ENCODE measurements at places on chromosomes 1 and 21.

DNA sequence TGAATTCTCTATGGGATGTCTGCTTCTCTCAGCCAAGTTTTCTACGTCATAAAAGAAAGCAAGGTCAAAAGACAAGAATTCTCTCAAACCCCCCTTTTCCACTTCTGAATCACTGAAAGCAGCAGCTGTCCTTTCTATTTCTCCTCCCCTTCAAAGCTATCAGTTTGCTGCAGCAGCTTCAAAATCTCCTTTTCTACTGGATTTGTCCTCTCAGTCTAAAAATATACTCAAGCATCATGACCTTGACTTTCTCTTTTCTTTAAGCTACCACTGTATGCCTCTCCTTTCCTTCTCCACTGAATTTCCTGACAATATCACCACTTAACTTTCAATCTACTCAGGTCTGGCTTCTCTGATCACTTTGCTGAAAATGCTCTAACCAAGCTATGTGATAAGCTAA lies 1.9 kb downstream of the WDR64 start:
- no peak for DNase-seq

DNA sequence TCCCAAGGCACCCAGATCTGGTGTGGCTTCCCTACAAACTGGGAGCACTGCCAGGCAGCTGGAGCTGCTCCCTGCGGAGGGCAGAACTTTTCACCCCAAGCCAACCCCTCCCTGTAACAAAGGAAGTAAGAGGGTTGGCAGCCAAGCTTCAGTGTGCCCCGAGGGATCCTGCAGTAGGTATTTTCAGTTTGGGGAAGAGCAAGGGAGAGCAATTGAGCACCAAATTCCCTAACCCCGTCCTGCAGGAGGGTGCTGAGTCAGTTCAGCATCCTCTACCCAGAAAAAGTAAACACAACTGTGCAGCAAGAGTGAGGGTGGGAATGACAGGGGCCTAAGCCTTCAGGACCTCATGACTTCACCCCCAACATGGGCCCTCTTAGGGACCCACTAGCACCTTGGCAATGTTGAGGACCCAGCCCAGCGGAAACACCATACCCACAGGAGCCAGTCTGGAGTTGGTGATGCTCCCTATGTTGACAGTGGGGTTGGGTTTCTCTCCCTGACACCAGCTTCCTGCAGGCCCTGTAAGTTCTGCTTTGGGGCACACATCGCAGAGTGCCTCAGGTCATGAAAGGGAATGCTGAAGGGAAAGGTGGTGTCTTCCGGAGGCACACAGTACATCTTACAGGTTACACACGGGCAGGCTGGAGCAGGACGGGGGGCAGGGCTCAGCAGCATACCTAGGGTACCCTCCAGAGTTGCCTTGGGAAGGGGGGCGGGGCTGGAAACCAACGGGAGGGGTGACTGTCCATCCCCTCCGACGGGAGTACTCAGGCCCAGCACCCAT lies 14.8 kb downstream of the SH3BP5L start:
- DNase-seq: no peak

GRCh38 chr1:108679586-108680213 lies 12.4 kb upstream of the PRPF38B start:
- no peak for DNase-seq

DNA sequence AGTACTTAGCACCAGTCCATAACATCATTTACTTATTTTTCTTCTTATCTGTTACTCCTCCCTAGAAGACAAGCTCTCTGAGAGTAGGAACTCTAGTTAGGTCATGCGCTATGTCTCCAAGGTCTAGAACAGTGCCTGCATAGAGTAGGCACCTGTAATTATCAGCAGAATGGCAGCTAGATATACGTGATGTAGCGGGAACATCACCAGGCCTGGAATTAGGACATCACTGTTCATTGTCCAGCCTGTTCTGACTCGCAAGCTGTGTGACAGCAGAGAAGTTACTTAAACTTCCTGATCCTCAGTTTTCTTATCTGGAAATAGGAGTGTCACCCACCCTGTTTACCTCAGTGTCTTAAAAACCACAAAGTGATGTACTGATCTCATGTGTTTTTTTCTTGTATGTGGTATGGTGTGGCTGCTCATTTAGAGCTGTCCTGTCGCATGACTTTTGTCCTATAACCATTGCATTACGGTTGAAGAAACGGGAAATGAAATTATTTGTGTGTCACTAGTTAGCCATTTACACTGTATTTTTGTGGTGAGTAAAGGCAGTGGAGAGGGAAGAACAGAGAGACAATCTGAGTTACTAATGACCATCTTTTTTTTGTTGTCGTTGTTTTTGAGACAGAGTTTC lies 37.1 kb upstream of the EXO1 start:
- DNase-seq: no peak

- peak; percentile 14 for DNase-seq
These were observed 60.2 kb upstream of the CFAP126 start for GRCh38 chr1:161427733-161428516.

DNA sequence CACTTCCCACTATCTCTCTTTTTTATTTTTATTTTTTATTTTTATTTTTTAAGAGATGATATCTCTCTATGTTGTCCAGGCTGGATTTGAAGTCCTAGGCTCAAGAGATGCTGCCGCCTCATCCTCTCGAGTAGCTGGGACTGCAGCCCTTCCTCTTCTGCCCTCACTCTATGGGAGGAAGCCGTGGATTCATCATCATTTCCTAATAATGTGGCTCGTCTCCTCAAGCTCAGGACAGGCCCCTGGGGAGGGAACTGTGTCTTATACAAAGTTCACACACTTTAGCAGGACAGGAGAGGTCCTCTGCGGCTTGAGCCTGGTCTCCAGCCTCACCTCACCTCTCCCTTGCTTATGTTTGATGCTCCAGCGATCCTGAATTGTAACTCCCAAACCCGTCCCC lies 16.5 kb upstream of the IFFO2 start:
- DNase-seq: no peak

GRCh38 chr1:11314959-11315358 lies 42.0 kb downstream of the UBIAD1 start:
- no peak for DNase-seq

GRCh38 chr1:101178688-101179491 lies 57.9 kb upstream of the S1PR1 start:
- peak; percentile 45 for DNase-seq

DNA sequence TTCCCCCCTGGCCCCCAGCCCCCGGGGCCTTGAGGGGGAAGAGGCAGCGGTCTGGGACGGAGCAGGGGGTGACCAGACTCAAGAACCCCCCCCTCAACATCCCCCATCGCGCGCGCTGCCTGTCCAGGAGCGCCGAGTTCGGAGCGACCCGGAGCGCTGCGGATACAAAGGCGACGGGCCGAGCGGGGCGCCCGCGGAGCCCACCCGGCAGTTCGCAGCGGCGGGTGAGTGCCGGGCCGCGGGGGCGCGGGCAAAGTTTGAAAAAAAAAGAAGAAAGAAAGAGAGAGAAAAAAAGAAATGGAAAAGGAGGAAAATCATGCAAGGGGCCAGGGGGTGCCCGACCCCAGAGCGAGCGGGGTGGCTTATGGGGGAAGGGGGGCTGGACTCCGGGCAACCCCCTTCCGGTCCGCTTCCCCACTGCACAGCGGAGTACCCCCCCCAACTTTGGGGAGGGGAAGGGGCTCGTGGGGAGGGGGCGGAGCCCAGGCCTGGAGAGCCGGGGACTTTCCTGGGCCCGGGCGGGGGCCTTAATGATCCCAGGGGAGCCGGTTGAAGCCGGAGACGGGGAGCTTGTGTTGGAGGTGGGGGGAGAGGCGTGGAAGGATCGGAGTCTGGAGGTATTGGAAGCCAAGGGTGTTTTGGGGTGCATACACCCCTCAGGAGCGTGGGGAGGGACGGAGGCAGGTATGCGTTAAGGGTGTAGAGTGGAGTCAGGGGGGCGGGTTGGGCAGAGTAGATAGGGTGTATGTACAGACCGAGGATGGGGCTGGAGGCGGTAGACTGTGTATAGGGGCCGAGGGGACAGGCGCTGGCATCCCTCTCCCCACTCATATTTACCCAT lies 502 bp downstream of the VANGL2 start:
- no peak for DNase-seq

GRCh38 chr21:32044205-32045180 lies 171.7 kb downstream of the HUNK start:
- DNase-seq: no peak

DNA sequence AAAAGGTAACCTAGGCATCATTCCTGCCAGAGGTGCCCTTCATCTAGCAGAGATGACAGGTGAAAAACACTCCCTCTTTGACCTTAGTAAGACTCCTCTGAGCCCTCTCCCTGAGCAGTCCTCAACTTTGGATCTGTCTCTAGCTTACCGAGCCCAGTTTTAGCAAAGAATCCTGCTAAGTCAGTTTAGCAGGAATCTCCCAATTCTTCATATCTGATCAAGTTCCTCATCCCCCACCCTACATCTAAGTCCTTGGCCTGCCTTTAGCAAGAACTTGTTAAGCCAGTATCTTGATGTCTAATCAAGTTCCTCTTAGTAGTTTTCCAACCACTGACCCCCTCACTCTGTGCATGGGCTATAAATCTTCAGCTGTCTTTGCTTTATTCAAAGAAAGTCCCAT lies 235.6 kb downstream of the OMA1 start:
- DNase-seq: no peak

DNA sequence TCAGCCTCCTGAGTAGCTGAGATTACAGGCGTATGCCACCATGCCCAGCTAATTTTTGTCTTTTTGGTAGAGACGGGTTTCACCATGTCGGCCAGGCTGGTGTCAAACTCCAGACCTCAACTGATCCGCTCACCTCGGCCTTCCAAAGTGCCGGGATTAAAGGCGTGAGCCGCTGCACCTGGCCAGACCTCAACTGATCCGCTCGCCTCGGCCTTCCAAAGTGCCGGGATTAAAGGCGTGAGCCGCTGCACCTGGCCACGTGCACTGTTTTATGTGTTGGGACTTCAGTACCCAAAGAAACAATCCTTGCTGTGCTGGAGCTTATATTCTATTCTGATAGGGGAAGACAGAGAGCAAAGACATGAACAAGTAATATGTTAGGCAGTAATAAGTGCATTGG lies 10.1 kb downstream of the TRAF5 start:
- DNase-seq: no peak

GRCh38 chr1:240970253-240970652 lies 358.3 kb upstream of the GREM2 start:
- no peak for DNase-seq

DNA sequence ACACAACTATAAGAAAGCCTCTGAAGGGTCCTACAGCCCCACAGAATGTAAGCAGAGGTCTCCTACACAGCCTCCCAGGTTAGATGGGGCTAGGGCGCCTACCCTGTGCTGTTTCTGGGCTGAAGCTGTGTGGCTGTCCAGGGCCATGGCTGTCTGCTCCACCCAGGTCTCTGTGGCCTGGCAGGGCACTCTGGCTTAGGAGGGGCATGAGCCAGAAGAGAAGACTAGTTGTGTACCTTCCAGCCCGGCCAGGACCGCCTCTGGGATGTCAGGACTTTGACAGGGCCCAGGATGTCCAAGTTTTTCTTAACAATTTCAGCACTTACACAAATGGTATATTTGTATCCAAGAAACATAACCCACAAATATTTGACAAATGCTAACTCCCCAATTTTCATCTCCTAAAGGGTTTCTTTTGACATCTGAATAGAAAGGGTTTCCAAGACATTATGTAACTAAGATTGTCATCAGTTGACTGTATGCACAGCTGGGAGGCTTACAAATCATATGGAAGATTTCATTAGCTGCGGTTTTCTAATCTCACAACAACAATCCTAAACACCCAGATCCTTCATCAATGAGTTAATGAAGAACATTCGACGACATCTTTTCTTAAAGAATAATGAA lies 80.5 kb downstream of the HSF2BP start:
- DNase-seq: no peak

DNA sequence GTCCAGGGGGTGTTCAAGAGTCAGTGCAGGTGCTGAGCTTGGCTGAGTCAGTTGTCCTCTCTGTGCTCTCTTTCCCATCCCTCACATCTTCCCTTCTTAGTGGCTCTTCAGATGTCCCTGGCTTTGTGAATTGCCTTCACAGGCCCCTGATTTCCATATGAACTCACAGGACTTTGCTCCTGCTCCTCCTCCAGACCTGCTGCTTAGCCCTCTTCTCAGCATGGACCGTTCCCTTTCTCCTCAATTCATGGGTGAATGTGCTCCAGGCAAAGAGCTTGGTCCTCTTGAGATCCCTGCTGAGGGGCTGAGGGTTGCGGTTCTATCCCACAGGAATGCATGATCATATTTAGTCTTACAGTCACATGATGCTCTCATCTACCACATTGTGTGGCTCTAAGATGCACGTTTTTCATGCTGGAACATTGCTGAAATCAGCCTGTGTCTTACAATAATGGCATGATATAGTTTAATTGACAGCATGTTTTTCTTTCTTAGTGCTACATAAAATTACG lies 30.5 kb downstream of the CACNA1E start:
- no peak for DNase-seq

DNA sequence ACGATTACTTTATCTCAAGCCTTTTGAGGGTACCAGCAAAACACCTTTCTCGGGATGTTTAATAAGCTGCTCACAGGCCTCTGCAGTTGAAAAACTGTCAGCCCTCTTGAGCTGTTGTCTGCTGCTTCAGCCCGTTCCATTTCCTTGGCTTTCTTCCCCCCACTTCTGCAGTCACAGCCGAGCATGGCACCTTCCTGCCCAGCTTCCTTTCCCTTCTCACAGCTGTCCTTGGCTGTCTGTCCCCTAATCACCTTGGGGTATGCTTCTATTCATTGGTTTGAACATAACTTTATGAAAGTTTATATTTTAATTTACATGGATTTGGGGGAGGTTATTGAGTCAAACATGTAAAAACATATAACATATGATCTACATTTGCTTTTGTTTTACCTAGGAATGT lies 6.9 kb upstream of the PROX1 start:
- DNase-seq: no peak

GRCh38 chr1:26546375-26546774 lies 16.8 kb downstream of the RPS6KA1 start:
- DNase-seq: no peak

DNA sequence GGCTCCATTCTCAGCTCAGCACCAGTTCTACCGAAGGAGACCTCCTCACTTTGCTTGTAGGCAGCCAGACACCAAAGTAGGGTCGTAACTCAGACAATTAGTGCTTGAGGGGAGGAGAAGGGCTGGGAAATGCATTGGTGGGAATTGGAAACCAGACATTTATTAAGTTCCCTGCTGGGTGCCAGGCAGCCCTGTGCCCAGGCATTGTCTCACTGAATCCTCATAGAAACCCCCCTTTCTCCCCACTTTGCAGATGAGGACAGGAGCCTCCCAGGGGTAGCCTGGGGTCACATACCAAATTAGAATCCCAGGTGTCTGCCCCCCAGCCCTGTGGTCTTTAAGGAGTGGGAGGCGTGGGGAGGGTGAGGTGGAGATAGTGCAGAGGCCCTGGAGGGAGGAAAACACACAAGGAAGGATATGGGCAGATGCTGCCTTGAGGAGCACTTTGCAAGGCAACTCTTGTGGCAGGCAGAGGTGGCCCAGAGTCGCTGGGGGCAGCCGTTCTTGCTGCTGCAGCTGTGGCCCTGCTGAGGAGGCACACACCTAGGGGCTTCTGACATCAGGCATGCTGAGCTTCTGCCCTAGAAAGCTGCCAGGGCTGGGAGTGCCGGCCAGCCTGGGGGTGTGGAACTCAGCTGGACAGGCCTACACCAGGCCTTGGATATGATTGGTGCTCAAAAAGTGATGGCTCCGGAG lies 29.4 kb downstream of the CDK18 start:
- no peak for DNase-seq

Data from stimulated activated CD4-positive, alpha-beta T cell treated with anti-CD3 and anti-CD28 coated beads, Interleukin-4, amount 100 ng/mL, for 4 hours (primary cell).